ENCODE measurements at places on chromosomes 7 and 10.

DNA sequence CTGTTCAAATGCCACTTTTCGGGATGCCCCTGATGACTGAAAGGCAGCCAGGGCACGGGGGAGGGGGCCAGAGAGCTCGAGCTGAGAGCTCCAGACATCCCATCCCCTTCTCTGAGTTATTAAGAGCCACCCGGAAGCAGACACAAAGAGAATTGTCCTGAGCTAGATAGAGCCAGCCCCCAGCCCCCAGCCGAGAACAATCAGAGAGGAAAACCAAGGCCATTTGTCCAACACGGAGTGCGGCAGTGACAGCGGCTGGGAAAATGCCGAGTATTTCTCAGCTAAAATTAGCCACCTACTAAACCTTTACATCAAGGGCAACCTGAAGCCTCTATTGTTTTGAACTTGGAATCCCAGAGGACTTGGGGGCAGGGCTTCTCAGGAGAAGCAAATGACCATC lies 51.0 kb downstream of the UNC5B start:
- DNase-seq = no peak

GRCh38 chr10:110923856-110924493 lies 4.6 kb downstream of the SHOC2 start:
- DNase-seq = no peak

DNA sequence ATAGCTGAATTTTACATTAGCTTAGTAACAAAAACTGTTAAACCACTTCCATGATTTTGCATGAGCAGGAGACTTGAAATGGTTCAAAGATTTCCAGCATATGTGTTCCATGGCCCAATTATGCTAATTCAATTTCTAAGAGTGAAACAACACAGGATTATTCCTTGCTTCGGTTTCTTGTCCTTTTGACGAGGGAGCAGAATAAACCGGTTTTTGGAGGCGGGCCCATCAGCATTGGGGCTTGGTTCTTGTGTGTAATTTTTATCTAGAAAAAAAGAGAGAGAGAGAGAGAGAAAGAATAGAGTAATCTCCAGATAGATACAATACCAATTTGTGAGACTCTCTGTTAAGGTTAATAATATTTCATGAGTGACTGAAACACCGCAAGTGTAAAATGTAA lies 159.5 kb upstream of the ETV1 start:
- no peak for DNase-seq

GRCh38 chr7:126411032-126411820 lies 841.5 kb downstream of the GRM8 start:
- no peak for DNase-seq

GRCh38 chr10:68981074-68981473 lies 7.5 kb upstream of the KIFBP start:
- no peak for DNase-seq

GRCh38 chr7:105079348-105079747 lies 65.3 kb downstream of the KMT2E start:
- DNase-seq = no peak

DNA sequence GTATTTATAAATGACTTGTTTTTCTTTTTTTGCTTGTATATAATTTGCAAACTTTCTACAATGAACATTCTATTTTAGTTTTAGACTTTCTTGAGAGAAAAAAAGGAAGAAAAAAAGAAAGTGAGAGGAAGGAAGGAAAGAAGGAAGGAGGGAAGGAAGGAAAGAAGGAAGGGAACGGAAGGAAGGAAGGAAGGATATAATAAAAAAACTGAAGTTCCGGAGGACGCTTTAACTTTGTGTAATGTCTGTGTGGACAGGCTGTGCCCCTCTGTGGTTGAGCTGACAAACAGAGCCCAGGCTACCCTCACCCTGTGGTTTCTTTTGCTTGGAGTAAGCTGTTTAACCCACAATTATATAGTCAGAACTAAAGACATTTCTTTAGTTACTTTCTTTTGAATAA lies 108.7 kb downstream of the SEMA3D start:
- no peak for DNase-seq

DNA sequence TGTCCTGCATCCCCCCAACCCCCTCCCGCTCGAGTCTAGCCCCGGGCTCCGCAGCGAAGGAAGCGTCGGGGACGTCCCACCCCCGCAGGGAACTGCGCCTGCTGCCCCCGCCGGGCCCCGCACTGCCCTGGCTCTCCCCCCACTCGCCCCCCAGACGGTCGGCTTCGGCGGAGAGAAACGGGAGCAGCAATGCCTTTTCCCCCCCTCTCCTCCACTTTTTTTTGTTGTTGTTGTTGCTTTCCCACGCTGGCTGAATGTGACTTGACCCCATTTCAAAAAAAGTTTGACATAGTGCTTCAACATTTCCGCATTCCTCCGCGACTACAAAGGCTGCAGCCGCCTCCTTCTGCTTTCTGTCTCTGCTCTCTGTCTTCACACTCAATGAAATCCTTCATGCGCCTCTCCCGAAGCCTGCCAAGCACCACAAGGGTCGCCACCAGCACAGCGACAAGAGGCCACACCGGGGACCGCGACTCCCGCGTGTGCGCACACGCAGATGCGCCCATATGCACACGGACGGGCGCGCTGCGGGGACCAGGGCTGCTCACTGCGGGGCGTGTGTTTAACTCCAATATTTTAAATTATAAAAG lies 1.0 kb downstream of the CDK6 start:
- no peak for DNase-seq

- no peak for DNase-seq
These were observed 190.3 kb upstream of the SHH start for GRCh38 chr7:156002362-156003066.

DNA sequence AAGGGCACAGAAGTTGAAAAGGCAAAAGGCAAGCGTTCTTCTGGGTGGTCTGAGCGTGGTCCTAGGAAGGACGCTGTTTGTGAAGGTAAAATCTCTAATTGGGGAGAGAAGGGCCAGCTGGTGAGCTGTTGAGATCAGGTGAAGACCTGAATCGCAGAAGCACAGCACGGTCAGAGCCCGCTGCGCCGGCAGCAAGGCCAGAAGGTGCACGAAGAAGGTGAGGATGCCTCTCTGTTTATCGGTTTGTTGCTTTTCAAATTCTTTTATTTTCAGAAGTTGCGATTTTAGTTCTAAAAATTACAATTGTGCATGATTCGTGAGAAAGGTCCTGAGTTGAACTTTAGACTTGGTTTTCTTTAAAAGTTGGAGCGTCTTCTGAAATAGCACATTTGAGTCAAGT lies 247.8 kb upstream of the FOXK1 start:
- no peak for DNase-seq

DNA sequence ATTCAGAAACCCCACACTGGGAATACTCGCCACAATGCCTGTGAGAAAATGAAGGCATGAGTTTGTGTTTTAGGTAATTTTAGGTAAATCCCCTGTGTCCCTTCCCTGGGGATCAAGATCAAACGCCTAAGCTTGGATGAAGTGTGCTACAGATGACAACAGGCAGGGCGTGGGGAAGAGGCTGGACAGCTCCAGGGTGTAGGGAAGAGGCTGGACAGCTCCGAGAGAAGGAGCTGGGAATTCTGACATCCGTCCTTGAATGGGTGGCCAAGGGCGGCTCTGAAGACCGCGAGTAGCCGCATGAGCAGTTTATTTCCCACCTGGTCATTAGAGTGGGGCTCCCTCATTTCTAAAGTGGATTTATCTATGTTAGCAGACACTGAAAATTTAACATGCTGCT lies 109.7 kb downstream of the RAMP3 start:
- no peak for DNase-seq

DNA sequence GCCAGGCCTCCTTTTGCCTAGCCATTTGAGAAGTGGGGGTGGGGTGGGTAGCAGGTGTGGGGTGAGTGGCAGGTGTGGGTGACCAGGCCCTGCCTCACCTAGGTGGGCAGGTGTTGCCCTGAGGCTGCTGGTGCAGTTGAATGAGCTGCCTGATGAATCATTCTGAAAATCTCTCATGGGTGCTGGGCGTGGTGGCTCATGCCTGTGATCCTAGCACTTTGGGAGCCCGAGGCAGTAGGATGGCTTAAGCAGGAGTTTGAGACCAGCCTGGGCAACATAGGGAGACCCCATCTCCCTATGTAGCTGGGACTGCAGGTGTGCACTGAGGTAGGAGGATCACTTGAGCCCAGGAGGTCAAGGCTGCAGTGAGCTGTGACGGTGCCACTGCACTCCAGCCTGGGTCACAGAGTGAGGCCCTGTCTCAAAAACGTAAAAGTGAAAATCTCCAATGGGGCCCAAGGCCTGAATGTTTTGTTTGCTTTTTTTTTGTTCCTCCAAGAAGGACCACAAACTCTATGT lies 17.7 kb downstream of the TSPAN14 start:
- DNase-seq = no peak

Measured in stimulated activated CD8-positive, alpha-beta memory T cell treated with anti-CD3 and anti-CD28 coated beads, Interleukin-15, amount 100 ng/mL, for 48 hours (primary cell).